ENCODE measurements at places on chromosomes 11 and 22.

GRCh38 chr11:1421291-1421690, 31.6 kb downstream of the BRSK2 start:
- no peak for DNase-seq

GRCh38 chr11:61552108-61552635, 28.7 kb downstream of the SYT7 start:
- no peak for DNase-seq

DNA sequence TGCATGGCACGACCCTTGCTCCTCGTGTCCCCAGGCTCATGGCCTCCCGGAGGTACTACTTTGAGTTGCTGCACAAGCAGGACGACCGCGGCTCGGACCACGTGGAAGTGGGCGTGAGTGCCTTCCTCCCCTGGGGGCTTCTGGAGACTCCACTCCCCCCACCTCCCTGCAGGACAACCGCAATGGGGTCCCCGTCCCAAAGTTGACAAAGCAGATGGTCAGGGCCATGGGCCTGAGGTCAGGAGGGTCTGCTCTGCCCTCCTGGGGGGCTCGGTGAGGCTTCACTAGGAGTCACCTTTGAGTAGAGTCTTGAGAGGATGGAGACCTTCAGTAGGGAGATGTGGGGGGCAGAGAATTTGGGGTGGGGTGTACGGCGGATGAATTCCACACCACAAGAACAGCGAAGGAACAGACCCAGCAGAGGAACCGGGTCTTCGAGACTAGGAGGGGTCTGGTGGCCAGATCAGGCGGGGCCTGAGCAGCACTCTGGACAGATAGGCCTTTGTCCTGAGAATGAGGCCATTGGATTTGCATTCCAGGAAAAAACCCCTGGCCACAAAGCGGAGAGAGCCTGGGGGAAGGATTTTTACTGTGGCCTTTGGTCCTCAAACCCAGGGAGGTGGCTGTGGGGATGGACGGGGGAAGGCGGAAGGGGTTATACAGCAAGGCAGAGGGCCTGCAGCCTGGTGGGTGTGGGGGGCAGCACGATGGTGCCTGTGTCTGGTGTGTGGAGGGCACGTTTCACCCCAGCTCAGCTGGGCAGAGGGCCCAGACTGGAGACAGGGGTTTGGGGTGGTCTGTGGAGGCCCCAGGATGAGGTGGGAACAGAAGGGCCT, 4.6 kb downstream of the B4GALNT4 start:
- DNase-seq, result no peak

DNA sequence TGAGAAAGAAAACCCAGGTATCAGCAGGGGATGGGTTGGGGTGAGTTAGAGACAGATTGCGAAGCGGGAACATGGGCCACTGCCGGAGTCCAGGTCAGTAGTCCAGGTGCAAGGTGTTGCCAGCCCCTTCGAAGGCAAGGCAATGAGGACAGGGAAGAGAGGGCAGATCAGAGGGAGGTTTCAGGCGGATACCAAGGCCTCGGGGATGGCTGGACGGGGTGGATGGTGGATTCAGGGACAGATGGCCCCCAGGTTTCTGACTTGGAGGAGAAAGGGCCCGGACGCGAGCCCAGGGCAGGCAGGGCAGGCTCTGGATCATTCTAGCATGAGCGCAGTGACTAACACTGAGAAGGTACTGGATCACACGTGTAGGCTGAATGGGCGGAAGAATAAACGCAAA, 25.4 kb upstream of the IGSF9B start:
- DNase-seq, result no peak

- no peak for DNase-seq
Observed at GRCh38 chr11:65859812-65860277, 388 bp upstream of the MUS81 start.

- no peak for DNase-seq
Observed at GRCh38 chr11:85947431-85948272, 92.5 kb downstream of the CCDC83 start.

DNA sequence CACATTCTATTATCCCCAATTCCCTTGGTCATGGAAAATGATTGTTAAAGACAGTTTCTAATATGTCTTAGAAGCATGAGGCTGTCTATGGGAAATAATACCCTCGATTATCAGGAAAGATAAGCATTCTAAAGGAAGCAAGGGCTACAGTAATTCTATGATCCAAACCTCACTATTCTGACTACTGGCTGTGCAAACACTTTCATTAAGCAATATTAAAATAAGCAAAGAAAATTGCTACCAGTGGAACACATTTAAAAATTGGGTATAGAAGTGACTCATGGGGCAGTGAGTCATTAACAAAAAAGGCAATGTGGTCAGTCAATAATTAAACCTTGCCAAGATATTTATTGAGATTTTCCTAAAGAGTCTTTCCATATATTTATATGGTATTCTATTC, 1415.2 kb upstream of the TENM4 start:
- DNase-seq, result no peak

DNA sequence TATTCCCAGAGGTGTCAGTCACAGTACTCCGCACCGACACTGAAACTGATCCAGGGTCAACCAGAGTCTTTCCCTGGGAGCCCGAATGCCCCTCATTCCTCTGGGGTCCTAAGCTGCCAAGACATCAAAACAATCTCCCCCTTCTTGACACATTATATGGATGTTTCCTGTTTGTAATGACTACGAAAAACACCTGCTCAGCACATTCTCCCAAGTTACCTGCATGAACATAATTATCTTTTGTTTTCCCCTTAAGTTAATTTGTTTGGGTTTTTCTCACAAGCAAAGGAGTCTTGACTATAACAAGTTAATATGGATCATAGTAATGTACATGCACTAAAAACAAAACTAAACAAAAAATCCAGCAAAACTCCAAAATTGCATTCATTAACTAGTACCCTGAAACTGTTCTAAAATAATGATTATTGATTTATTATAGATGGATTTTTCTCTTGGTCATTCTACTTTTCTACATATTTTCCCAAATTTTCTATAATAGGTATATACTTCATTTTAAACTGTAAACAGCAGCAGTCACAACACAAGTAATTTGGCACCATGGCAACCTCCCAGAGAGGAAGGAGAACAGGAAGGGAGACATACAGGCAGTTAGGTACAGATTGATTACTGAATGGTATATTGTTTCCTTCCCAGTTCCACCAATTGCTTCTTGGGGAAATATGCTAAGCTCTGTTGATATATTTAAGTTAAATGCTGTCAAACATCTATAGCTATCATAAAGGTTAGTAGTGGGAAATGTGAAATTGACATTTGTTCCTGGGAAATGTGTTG, 631.5 kb downstream of the METTL15 start:
- no peak for DNase-seq

GRCh38 chr22:49807780-49808708, 19.6 kb downstream of the BRD1 start:
- peak; percentile 31 for DNase-seq

- no peak for DNase-seq
Observed at GRCh38 chr22:46508491-46508999, 28.9 kb downstream of the CELSR1 start.

GRCh38 chr11:107565219-107565937, at the start of gene ALKBH8:
ALKBH8 (minus strand) TSS chr11:107565735; CDS start chr11:107560893, 4,842 bp downstream.
- DNase-seq, result peak; percentile 76

- no peak for DNase-seq
Observed at GRCh38 chr22:42945027-42945426, 69.9 kb downstream of the PACSIN2 start.

DNA sequence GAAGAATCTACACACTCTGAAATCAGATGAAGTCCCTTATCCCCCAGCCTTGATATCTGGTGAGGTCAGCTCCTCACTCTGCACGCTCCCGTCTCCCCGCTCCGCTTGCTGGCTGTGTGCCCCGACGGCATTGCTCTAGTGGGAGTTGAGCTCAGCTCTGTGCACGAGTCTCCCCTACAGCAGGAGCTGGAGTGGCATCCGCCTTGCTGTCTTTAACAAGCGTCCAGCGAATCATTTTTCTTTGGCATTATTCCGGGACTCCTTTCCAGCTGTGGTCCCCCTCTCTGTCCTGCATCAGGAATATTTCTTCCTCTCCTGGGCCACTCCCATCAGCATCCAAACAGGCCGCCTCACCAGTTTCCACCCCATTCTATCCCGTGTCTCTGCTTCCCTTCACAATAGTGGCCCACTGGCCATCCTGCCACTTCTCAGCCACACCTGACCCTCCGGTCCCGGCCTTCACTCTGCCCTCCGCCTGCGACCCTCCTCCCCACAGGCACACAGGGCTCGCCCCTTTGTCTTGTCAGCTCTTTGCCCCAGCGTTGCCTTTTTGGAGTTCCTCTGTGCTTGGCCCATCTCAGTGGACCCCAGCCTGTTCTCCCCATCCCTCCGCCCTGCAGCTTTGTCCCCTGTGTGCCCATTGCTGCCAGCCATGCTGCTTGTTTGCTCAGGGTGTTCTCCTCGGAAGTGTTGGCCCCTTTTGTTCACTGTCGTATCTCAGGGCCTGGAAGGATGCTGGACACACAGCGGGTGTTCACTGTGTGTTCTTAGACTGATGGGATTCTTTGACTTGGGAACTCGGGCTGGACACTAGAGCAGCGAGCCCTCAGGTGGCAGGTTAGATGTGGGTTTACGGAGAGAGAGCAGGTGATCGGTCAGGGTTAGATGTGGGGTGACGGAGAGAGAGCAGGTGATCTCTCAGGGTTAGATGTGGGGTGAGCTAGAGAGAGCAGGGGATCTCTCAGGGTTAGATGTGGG, 441.8 kb downstream of the TBC1D22A start:
- no peak for DNase-seq

GRCh38 chr11:121207485-121208115, 85.0 kb upstream of the SC5D start:
- DNase-seq, result no peak

DNA sequence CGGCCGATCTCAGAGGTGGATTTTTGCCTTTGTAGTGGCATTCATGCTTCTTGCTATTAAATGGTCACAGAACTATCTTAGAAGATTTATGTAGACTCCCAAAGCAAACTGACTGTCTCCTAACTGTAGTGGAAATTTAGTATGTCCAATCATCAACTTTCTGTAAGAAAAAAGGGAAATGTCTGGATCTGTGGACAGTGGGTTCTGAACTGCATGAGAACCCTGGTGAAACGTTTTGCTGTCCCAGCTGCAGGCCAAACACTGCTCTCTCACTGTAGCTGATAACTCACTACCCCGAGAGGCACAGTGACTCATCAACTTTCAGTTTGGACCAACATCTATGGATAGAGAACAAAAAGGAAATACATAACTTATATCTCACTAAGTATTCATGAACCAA, 387.1 kb downstream of the SOX6 start:
- no peak for DNase-seq

DNA sequence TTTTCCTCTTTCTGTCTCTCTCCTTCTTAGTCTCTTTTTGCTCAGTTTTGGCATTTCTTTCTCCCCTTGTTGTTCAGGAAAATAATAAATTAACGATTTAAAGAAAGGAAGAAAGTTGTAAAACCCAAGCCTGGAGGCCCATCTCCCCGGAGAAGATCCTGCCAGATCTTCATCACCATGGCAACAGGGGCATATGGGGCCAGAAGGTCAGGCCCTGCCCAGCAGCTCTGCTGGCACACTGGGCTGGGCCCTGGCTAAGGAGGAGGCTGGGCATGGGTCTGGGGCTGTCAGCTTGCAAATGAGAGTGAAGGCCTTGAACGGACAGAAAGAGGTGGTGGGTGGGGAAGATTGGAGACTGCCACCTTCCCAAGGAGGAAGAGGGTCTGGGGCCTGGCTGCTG, 2.8 kb downstream of the LRRC10B start:
- DNase-seq, result no peak

GRCh38 chr11:129947474-129947873, 52.1 kb upstream of the NFRKB start:
- no peak for DNase-seq

Measured in activated gamma-delta T cell treated with Interleukin-2 at 50 U/mL for 16 hours (primary cell).